ENCODE measurements at places on chromosomes 4 and X. TPM values are rescaled to one million over a fixed set of nuclear protein-coding genes. Genes with fewer than 3 reads are reported as not detected.

CCSER1 gene
- total RNA-seq, result 3.2 TPM

NKX3-2 gene
- total RNA-seq, result 0.53 TPM

LUZP4 gene
- not detected for total RNA-seq

CDKL5 gene
- 0.79 TPM for total RNA-seq

MAGEH1 gene
- total RNA-seq, result 5.6 TPM

AFAP1 gene
- total RNA-seq, result 73.9 TPM

ASIC5 gene
- not detected for total RNA-seq

MTTP gene
- not detected for total RNA-seq
